ENCODE measurements at places on chromosomes 4 and X.

GRCh38 chrX:69088171-69088938 lies 76.9 kb downstream of the PJA1 start:
- DNase-seq, result no peak

GRCh38 chr4:26061248-26061986 lies 147.4 kb downstream of the SMIM20 start:
- no peak for DNase-seq

DNA sequence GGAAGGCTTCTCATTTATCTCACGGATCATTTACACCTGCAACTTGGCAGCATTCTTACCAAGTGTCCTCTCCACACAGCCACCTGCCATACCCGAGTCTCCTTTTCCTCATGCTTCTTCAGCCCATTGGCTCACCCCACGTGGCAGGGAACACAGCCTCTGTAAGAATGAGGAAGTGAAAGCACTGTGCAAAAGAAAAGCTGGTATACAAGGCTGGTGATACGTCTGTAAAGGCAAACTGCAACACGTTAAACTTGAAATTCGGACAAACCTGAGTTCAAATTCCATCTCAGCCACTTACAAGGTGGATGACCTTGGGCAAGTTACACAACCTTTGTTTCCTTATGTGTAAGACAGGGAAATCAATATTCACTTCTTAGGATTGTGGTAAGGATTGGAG lies 164.0 kb upstream of the RASGEF1B start:
- DNase-seq, result no peak

DNA sequence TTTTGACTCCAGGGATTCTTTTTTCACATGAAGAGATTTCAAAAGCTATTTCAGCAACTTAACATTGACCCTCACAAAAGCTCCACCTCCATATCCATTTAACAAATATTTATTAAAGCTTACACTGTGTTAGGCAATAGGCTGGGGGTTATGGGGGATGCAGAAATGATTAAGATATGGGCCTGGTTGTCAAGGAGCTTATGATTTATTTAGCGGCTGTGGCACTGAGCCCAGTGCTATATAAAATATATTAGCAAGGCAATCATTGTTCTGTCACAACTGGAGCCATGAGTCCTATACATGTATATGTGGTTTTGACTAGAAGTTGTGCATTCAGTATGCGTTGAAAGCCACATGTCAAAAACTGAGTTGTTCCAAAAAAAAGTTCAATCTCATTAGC lies 131.1 kb downstream of the GPC3 start:
- no peak for DNase-seq

DNA sequence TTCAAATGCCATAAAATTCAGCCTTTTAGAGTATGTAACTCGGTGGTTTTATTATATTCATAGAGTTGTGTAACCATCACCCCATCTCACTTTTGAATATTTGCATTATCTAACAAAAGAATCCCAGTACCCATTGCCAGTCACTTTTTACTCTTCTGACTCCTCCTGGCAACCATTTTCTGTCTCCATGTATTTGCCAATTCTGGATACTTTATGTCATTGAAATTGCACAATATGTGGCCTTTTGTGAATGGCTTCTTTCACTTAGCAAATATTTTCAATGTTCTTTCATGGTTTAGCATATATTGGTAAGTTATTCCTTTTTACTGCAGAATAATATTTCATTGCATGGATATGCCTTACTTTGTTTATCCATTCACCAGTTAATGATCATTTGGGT lies 79.9 kb downstream of the SLIT2 start:
- no peak for DNase-seq

GRCh38 chr4:159071969-159072765 lies 30.7 kb upstream of the RAPGEF2 start:
- DNase-seq, result no peak

- DNase-seq, result no peak
Measured at GRCh38 chrX:70255452-70255851, 4.6 kb downstream of the P2RY4 start.

DNA sequence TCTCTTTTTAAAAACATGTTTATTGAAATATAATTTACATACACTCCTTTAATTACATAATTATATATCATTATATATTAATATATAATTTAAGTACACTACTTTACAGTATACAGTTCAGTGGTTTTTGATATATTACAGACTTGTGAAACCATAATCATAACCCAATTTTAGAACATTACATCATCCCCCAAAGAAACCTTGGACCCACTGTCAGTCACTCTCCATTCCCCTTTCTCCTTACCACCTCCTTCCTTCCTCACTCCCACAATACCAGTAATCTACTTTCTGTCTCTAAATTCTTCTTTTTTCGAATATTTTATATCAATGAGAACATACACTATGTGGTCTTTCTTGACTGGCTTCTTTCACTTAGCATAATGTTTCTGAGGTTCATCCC lies 17.9 kb upstream of the EXOSC9 start:
- DNase-seq, result no peak

DNA sequence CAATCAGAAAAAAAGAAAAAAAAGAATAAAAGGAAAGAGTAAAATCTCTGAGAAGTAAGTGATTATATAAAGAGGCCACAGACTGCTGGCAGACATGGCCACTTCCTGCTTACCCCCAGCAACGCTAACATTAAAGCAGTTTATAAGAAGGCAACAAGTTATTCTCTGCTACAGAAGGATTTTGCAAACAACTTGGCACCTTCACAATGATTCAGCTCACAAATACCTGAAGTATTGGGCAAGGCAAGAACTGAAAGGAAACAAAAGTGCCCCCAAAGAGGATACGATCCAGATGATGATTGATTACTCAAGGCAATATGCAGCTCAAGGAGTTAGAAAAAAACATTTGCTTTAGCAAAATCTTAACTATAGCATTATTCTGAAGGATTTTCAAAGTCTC lies 718.8 kb downstream of the KLHL13 start:
- DNase-seq, result no peak

GRCh38 chrX:124829930-124830329 lies 483.6 kb downstream of the SH2D1A start:
- no peak for DNase-seq

Data from GOT3 (cell line).